ENCODE measurements at places on chromosomes 16 and 17.

DNA sequence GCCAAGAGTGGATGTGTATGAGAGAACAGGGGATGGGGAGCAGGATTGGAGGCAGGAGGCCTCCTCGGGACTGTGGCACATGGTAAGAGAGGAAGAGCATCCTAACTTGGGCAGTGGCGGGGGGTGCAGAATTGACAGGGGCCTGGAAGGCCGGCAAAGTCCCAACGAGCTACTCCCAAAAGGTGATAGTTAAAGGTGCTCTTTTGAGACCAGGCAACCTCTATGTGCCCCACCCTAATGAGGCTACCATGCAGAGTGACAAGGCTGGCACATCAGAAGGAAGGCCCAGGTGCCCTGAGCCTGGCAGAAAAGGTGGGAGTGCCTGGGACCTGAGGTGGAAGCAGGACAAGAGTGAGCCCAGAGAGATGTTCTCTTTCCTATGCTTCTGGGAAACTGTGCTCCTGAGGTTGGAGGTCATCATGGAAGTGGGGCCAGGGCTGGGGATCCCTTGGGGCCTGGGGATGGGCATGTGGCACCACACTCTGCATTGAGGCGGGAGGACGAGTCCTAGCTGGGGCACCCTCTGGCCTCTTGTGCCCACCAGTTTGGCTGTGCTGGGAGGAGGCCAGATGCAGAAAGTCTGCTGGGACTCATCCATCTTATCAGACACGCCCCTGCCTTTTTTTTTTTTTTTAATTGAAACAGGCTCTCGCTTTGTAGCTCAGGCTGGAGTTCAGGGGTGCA lies 5.9 kb downstream of the RAB11FIP4 start:
- no peak for DNase-seq

GRCh38 chr16:86050591-86051367 lies 151.8 kb downstream of the IRF8 start:
- DNase-seq: no peak

DNA sequence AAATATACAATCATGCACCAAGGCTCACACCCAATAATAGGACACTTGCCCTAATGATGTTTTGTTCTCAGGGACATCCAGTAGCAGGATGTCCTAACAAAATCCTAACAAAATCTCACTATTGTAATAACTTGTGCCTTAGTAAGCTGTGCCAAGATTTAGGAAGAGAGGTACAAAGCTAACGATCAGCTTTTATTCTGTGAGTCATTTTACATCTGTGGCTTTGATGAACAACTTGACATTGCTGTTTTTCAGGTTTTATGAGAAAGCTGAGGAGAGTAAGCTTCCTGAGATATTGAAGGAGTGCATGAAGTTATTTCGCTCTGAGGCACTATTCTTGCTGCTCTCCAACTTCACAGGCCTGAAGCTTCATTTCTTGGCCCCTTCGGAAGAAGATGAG lies 18.9 kb downstream of the OGFOD1 start:
- no peak for DNase-seq

GRCh38 chr16:17963185-17963836 lies 373.2 kb downstream of the NPIPA8 start:
- no peak for DNase-seq

- no peak for DNase-seq
These were observed 1.5 kb upstream of the CHD3 start for GRCh38 chr17:7887038-7887481.

- no peak for DNase-seq
These were observed 1691.4 kb downstream of the TP53TG3F start for GRCh38 chr16:35150805-35151312.
